Smooth muscle cell of the pulmonary artery (primary cell): ENCODE measurements at places on chromosomes 2 and 18. TPM values are rescaled to one million over a fixed set of nuclear protein-coding genes. Genes with fewer than 3 reads are reported as not detected.

The UGT1A4 gene
- not detected in 2 replicates for total RNA-seq

The TRAK2 gene
- 74.8 and 86.6 TPM in 2 replicates for total RNA-seq

The SLC23A3 gene
- 2.9 and 8.1 TPM in 2 replicates for total RNA-seq

The NOSTRIN gene
- total RNA-seq = 0.13 TPM in 1 of 2 replicates, not detected in the other

The EFEMP1 gene
- total RNA-seq = 3,446 and 3,873 TPM in 2 replicates

The NDUFV2 gene
- total RNA-seq = 71.7 and 72.1 TPM in 2 replicates

The CRACDL gene
- total RNA-seq = 0.03 TPM in 1 of 2 replicates, not detected in the other
